ENCODE measurements at places on chromosomes 5 and 9.

DNA sequence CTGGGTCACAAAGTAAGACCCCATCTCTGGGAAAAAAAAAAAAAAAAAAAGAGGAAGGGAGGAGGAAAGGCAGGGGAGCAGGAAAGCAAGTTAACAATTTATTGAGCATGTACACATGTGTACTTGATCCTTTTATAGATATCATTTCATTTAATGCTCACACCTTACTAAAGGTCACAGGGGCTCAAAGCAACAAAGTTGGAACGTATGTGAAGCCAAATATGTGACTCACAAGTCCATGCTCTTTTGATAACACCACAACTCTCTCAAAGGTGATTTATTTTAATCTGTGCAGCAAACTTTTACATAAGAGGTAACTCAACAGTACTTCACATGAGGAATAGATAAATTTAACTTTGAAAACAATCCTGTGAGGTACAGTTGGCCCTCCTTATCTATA, 34.4 kb upstream of the DTWD2 start:
- DNase-seq, result no peak

GRCh38 chr5:144088206-144089064, 82.0 kb downstream of the YIPF5 start:
- peak; percentile 46 for DNase-seq

DNA sequence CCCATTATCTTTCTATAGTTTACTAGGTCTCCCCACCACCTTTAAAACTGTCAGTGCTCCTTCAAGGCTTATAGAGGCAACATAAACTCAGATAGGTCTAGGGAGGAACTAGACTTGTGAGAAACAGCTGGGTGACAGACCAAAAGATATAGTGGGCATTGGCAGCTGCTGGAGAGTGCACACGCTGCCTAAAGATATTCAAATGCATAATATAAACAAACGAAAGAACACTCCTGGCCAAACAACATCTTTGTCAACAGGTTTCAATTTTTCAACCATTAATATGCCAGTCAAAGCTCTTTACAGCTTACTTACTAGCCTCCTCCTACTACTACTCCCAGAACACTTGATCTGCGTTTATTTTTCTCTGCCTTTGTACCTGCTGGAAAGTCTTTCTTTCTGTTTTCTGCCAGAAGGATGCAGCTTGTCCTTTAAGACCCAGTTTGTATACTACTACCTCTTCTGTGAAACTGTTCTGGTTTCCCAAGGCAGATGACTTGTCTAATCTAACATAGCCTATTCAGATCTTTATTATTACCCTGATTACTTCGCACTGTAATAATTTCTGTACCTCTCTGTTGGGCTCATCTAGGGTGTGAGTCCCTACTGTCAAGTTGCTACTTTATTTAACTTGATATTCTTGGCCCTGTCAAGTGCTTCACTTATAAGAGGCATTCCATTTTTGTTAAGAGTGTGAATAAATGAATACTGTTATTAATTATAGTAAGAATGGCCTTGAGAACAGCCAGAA, 14.3 kb downstream of the KDM3B start:
- DNase-seq, result no peak

DNA sequence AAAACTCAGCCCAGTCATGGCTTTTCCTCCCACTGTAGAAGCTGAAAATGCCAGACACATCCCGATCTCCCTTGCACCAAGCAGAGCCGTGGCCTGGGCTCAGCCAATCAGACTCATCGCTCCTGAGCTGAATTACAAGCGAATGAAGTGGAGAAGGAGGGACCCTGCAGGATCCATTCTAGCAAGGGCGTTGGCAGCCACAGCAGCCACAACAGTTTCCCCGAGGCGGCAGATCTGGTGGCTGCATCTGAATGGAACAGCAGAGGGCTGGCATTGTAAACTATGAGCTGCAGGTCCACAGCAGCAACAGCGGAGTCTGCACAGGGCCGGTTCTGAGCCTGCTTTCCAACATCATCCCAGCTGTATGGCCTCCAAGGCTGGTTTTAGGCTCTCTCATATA, 23.8 kb downstream of the ALG2 start:
- DNase-seq, result no peak

All from stomach (tissue), 19 donors.